ENCODE measurements at places on chromosomes 3 and 15.

GRCh38 chr3:102532901-102533300, 98.1 kb downstream of the ZPLD1 start:
- no peak for DNase-seq

DNA sequence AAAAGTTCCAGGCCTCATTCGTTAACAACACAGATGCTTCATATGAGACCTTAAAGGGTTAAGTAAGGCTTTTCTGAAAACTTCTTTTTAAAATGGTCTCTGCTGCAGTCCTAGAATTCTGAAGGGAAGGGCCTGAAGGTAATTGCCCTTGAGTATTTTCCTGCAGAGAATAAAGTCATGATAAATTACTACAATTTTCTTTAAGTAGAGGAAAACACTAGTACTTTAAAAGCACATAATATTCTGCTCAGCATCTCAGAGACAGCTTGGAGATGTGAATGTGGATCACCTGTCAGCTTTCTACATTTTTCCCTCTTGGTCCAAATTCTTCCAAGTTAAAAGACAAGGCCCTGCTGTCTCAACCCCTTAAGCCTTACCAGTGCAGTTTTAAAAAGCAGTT, 419.5 kb downstream of the MFSD1 start:
- no peak for DNase-seq

DNA sequence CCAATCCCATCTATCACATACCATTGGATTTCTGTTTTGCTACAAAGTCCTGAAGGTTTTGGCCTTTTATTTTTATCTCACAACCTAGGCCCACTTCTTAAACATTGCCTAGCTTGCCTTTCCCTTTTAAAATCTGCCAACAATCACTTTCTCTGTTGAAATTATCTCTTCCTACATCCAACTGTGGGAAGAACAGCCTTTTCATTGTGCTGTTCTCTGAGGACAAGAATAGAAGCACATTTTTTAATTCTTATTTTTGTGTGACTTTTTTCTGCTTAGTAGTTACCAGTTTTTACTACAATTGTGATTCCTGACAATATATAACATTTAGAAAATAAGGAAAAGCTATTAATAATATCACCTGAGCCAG, 159.2 kb downstream of the CNTN6 start:
- DNase-seq = no peak

- no peak for DNase-seq
Observed at GRCh38 chr3:96538186-96538585, 276.2 kb upstream of the EPHA6 start.

DNA sequence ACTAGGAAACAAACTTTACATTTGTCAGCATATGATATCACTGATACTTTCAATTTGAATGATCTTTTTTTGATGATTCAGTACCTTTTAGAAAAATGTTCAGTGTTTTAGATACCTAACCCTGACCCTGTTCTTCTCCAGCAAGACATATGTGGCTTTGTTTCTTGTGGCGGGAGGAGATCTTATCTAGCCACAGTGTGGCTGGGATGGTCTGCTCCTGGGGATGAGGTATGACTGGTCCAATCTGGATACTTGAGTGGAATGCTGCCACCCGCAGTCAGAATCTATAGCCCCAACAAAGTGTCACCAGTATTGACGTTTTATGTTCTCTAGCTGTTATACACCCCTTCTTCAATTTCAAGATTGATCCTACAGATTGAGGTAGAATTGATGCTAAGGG, 439.0 kb upstream of the GOLIM4 start:
- DNase-seq = no peak

DNA sequence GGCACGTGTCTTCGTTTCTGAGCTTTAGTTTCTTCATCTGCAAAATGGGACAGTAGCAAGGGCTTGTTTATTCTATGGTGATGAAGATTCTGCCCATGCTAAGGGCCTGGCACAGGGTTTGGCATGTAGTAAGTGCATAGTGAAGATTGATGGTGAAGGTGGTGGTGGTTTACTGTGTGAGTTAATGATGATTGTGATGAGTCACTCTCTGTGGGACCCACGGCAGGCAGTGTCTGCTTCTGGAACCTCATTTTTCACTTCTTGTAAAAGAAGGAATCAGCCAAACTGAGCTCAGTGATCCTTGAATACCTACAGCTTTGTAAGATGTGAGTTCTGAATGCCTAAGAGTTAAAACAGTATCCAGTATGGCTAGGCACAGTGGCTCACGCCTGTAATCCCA, 86.2 kb upstream of the LRTM1 start:
- DNase-seq = no peak

DNA sequence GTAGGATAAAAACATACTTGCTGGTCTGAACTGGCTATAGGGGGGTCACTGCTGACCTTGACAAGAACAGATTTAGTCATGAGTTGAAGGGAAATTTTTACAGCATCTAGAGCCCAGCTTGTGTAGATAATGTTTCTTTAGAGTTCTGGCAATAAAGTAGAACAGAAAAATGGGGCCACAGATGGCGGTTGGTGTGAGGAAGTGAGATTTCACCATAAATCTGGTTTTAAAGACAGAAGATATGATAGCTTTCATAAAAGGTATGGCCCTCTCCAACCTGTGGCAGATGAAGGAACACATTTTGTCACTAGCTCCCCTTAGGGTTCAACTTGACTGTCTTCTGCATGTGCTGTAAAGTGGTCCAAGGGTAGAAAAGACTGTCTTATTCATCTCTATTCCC, 24.3 kb upstream of the IMPDH2 start:
- DNase-seq = no peak

- DNase-seq = no peak
Observed at GRCh38 chr3:10960255-10960654, 32.3 kb upstream of the SLC6A1 start.

DNA sequence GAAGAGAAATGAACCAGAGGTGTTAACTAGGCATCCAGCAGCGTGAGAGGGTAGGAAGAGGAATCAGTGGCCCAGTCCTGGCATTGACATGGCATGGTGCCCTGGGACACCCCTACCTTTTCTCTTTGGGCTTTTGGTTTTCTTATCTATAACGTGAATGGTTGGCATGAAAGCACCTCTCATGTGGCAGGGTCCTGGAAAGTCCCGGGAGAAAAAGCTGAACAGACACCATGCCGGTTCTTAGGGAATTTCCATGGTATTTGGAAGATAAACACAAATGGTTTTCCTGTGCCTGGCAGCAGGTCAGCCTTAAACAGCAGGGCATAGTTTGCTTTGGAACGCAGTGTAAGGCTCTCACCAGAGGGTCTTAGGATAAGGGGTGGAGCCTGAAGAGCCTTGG, 15.4 kb downstream of the ARNT2 start:
- no peak for DNase-seq

DNA sequence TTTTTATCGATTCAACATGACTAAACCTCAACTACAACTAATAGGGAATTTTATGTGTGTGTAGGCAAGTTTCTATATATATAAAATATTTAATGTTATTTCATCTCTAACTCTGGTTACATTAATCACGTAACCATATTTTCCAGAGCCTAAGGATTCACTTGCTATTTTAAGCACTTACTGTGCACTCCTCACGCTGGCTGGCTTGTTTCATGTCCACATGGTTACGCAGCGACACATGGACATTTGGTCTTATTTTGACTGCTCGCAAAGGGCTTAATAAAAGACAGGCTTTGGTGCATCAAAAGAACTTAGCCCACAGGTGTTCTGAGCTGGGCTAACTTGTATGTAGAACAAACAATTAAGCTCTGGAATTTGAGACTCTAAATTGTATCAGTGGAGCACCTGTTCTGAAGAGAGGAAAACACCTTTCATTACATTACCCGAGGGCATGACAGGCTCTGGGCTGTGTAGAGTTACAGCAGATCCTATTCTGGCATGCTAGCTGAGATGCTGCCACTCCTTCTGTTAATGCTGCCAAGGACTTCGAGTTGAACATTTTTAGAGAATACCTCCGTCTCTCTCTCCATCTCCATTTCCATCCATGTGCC, 130.0 kb upstream of the NR2F2 start:
- DNase-seq = no peak

- no peak for DNase-seq
Observed at GRCh38 chr3:139671863-139672646, 5.7 kb downstream of the NMNAT3 start.

- DNase-seq = no peak
Observed at GRCh38 chr3:58521917-58522631, 14.9 kb downstream of the ACOX2 start.

DNA sequence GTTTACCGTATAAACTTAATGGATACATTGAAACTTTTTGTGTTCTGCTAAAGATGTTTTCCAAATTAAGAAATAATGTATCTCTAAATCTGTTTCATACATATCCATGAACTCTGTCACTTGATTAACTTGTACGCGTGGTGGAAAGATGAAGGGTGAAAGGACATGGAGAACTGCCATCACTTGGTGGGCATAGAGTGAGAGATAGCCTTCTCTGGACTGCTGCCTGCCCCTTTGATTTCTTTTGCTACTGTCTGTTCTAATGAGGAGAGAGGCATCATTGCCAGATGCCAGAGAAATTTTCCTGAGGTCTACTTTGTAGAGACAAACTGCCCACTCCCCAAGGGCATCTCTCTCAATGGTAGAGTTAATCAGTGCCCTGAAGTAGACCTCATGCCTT, 120.5 kb downstream of the SLMAP start:
- no peak for DNase-seq

DNA sequence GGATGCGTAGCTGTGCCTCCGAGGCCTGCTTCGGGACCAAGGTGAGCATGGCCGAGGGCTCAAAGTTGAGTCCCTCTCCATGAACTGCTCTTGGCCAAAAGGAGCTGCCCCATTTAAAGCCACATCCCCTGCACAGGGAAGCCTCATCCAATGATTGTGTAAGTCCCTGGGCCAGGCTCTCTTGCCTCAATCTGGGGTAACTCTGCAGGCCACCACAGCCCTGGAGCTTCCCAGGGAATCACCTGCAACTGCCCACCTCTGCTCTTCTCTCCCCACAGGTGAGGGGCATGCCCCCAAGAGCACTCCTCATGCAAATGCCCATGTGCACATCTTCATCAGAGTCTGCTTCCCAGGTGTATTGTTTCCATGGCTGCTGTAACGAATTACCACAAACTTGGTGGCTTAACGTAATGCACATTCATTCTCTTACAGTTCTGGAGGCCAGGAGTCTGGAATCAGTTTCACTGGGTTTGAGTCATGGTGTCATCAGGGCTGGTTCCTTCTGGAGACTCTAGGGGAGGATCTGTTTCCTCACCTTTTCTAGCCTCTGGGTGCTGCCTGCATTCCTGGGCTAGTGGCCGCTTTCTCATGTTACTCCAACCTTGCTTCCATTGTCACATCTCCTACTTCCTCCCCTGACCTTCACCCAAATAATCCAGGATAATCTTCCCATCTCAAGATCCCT, 25.0 kb upstream of the LOXL1 start:
- DNase-seq = peak; percentile 59

DNA sequence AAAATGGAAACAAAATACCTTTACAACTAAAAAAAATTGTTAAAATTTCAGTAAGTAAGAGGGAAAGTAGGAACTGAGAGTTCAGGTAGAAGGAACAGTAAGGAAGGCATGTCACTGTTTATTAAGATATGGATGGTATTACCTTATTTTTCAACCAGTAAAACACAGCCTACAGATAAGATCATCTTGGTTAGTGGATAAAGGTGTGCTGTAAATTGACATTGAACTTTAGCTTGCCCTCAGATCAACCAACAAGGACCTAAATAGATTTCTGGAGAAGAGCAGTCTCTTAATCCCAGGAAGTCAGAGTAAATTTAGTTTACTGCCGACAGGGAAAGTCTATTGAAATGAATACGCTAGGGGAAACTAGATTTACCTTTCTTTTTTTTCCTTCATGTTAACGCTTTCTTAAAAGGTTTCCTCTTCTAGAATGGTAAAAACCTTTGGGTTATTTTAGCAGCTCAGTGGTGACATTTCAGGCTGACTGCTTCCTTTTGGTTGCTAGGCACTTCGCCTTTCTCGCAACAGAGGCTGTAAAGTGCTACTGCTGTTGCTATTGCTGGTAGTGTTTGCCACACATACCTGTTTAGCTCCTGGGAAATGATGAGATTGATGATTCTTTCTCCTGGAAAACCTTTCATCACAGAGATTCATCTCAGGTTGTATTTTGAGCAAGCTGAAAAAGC, 12.9 kb downstream of the DZIP3 start:
- DNase-seq = no peak

DNA sequence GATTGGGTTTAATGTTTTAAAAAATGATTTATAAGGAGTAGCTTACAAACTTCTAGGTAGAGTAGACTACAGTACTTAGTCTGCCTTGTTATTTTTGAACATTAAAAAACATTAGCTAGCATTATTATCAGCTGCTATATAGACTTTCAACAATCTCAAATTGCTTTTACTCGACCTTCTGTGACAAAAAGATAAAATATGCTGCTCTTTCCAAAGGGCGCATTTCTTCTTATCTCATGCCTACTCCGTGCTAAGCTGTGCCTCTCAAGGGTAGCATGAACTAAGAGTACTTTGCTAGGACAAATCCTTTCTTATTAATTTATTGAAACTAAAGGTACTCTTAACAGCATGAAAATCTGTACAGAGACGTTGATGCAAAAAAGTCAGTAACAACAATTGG, 71.3 kb downstream of the SPRED1 start:
- DNase-seq = no peak

- DNase-seq = no peak
Observed at GRCh38 chr3:47429476-47430270, 46.1 kb downstream of the SCAP start.

GRCh38 chr3:122586773-122587485, 9.5 kb downstream of the PARP15 start:
- DNase-seq = no peak

DNA sequence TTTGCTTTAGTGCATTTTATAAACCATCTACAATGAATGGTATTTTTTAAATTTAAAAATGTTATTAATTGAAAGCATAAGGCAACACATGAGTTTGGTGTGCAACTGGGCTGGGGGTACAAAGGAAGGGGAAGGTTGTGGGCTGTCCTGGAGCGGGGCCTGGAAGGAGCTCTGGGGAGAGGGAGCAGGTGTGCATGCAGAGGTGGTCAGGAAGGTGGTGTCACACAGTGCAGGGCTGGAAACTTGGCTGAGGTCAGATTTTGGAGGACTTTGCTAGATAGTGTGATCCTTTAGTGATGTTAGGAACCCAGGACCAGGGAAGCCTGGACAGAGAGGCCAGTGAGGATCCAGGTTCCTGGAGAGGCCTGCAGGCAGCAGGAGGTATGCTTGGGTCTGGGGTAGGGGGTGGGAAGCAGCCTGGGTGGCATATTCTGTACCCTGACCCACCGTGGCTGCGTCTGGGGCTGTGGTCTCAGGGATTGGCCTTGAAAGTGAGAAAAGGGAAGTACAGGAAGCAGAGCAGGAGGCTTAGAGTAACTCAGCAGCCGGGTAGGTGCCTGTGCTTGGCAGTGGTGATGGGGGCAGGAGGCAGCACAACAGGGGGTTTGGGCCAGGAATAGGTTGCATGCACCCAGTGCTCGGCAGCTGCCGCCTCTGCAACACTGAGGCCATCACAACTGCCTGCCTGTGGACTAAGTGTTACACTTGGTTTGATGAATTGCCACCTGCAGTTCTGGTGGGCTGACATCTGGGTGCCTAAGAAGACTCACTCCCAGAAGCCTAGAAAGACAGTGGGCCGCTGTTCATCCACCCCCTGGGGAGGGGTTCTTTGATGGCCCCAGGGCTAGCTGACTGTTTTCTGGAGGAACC, 33.0 kb downstream of the KY start:
- DNase-seq = no peak

GRCh38 chr3:191292243-191293015, 36.8 kb upstream of the CCDC50 start:
- DNase-seq = no peak

Data from tibial artery (tissue), 4 donors.